ENCODE measurements at places on chromosomes 11 and 22. TPM values are rescaled to one million over a fixed set of nuclear protein-coding genes. Genes with fewer than 3 reads are reported as not detected.
A peak's percentile ranks its signal among the peaks of the same experiment; 100 is the strongest.

Gene TIMM10
- 109 TPM for total RNA-seq

GRCh38 chr11:124612567-124613246 lies 1.5 kb downstream of the PANX3 start:
- no peak overlapping the region for H3K27ac ChIP-seq
- H3K4me3 ChIP-seq = no peak overlapping the region
- H3K4me1 ChIP-seq = no peaks in the 10 kb centered on the region
- H3K36me3 ChIP-seq = no peaks in the 10 kb centered on the region

GRCh38 chr22:35212996-35213395 lies 44.3 kb upstream of the HMGXB4 start:
- H3K4me3 ChIP-seq = no peak overlapping the region
- no peaks in the 10 kb centered on the region for H3K36me3 ChIP-seq
- no peaks in the 10 kb centered on the region for H3K27me3 ChIP-seq
- no peak overlapping the region for H3K27ac ChIP-seq
- DNase-seq = no peak

DNA sequence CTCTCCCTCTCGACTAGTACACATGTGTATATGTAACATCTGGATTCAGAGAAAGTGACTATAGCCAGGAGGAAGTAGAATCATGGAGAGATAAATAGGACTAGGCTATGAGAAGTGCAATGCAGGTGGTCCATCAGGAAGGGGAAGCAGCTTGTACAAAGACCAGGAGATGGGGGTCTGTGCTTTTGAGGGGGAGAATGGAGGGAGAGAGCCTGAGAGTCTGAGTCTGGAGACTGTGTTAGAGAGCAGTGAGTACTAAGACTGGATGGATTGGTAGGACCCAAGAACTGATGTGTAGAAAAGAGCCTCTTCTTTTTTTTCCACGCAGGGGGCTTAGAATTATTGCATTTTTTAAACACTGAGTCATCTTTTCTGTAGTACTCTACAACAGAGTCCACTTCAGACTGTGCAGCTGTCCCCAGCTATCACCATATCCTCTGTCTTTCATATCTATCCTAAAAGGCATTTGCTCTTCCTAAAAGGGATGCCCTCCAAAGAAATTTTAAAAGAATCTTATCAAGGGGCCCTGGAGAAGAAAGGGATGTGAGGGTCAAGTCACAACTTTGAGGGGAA lies 80.4 kb downstream of the BDNF start:
- H3K4me1 ChIP-seq = no peaks in the 10 kb centered on the region
- H3K36me3 ChIP-seq = peaks cover 96% of the 10 kb centered on the region
- H3K4me3 ChIP-seq = no peak overlapping the region
- no peak for DNase-seq
- no peak overlapping the region for H3K27ac ChIP-seq
- H3K27me3 ChIP-seq = no peaks in the 10 kb centered on the region

- peak overlapping the region; percentile 65 for H3K4me3 ChIP-seq
- H3K27ac ChIP-seq = no peak overlapping the region
- H3K4me1 ChIP-seq = peaks cover 18% of the 10 kb centered on the region
- DNase-seq = no peak
- H3K36me3 ChIP-seq = no peaks in the 10 kb centered on the region
- H3K27me3 ChIP-seq = no peaks in the 10 kb centered on the region
These were observed 1.5 kb downstream of the BCR start for GRCh38 chr22:23181721-23182308.

DNA sequence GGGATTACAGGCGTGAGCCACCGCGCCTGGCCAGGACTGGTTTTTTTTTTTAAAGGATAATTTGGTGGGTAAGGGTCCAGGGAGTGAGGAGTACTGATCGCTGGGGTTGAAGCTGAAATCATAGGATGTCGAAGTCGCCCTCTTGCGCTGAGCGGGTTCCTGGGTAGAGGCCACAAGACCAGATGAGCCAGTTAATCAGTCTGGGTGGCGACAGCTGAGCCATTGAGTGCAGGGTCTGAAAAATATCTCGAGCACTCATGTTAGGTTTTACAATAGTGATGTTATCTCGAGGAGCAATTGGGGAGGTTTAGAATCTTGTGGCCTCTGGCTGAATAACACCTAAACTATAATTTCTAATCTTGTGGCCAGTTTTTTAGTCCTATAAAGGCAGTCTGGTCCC lies 7.8 kb downstream of the APOL5 start:
- H3K36me3 ChIP-seq = no peaks in the 10 kb centered on the region
- no peak overlapping the region for H3K4me3 ChIP-seq
- no peak overlapping the region for H3K27ac ChIP-seq
- H3K4me1 ChIP-seq = no peaks in the 10 kb centered on the region
- no peaks in the 10 kb centered on the region for H3K27me3 ChIP-seq
- no peak for DNase-seq

DNA sequence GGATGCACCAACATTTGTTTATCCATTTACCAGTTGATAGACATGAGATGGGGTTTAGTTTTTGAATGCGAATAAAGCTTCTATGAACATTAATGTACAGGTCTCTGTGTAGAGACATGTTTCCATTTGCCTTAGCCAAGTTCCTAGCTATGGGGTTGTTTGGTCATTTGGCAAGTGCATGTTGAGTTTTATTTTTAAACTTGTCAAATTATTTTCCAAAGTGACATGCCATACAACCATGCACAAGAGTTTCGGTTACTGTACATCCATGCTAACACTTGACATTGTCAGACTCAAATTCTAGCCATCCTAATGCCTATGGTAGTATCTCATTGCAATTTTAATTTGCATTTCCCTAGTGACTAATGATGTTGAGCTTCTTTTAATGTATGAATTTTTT lies 70.5 kb upstream of the PARVA start:
- no peaks in the 10 kb centered on the region for H3K27me3 ChIP-seq
- H3K36me3 ChIP-seq = no peaks in the 10 kb centered on the region
- H3K4me1 ChIP-seq = no peaks in the 10 kb centered on the region
- no peak overlapping the region for H3K4me3 ChIP-seq
- DNase-seq = no peak
- H3K27ac ChIP-seq = no peak overlapping the region

Gene RBM14
- total RNA-seq = 142 TPM

Gene ACRV1
- not detected for total RNA-seq

Gene MAP6
- 0.94 TPM for total RNA-seq

GRCh38 chr11:44771841-44772240 lies 45.1 kb downstream of the TSPAN18 start:
- H3K4me1 ChIP-seq = peaks cover 13% of the 10 kb centered on the region
- no peaks in the 10 kb centered on the region for H3K36me3 ChIP-seq
- no peak overlapping the region for H3K27ac ChIP-seq
- no peaks in the 10 kb centered on the region for H3K27me3 ChIP-seq
- DNase-seq = no peak

Gene GVQW3
- 8.1 TPM for total RNA-seq

GRCh38 chr11:1743585-1744136 lies 6.7 kb downstream of the IFITM10 start:
- no peak overlapping the region for H3K4me3 ChIP-seq
- no peak for DNase-seq
- no peak overlapping the region for H3K27ac ChIP-seq
- peaks cover 14% of the 10 kb centered on the region for H3K27me3 ChIP-seq
- H3K4me1 ChIP-seq = no peaks in the 10 kb centered on the region

Gene MTA2
- 117 TPM for total RNA-seq

- no peaks in the 10 kb centered on the region for H3K27me3 ChIP-seq
- H3K27ac ChIP-seq = no peak overlapping the region
- H3K4me3 ChIP-seq = no peak overlapping the region
- no peaks in the 10 kb centered on the region for H3K36me3 ChIP-seq
These were observed 11.7 kb upstream of the KAT5 start for GRCh38 chr11:65700399-65700798.

Gene ACTN3
- total RNA-seq = 28.2 TPM

DNA sequence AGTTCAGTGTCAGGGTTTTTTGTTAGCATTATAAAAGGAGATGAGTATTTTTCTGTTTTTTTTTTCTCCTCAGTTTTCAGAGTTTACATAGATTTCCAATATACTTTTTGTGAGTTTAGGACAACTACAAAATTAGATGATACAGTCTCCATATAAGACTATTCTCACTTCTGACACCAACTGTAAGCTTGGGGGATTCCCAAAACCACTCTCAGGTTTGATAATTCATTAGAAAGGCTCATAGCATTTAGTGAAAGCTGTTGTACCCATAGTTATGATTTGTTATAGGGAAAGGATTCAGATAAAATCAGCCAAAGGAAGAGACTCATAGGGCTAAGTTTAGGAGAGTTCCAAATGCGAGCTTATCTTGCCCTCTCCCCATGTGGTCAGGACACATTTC lies 24.1 kb downstream of the CUL5 start:
- H3K36me3 ChIP-seq = no peaks in the 10 kb centered on the region
- H3K27ac ChIP-seq = no peak overlapping the region
- no peak overlapping the region for H3K4me3 ChIP-seq
- H3K4me1 ChIP-seq = peaks cover 4% of the 10 kb centered on the region

GRCh38 chr22:36872084-36872483 lies 11.3 kb downstream of the NCF4 start:
- H3K27ac ChIP-seq = no peak overlapping the region
- H3K4me3 ChIP-seq = no peak overlapping the region
- H3K4me1 ChIP-seq = no peaks in the 10 kb centered on the region
- no peaks in the 10 kb centered on the region for H3K36me3 ChIP-seq
- DNase-seq = no peak

- no peak for DNase-seq
- H3K36me3 ChIP-seq = no peaks in the 10 kb centered on the region
- peaks cover 12% of the 10 kb centered on the region for H3K4me1 ChIP-seq
- no peak overlapping the region for H3K27ac ChIP-seq
- H3K4me3 ChIP-seq = no peak overlapping the region
These were observed 24.2 kb downstream of the NECTIN1 start for GRCh38 chr11:119704849-119705248.

GRCh38 chr11:73213196-73214143 lies 4.6 kb upstream of the P2RY2 start:
- H3K27me3 ChIP-seq = peaks cover 15% of the 10 kb centered on the region
- no peaks in the 10 kb centered on the region for H3K36me3 ChIP-seq
- no peak for DNase-seq
- H3K4me1 ChIP-seq = no peaks in the 10 kb centered on the region

- H3K27me3 ChIP-seq = no peaks in the 10 kb centered on the region
- H3K27ac ChIP-seq = no peak overlapping the region
- no peak for DNase-seq
- H3K36me3 ChIP-seq = no peaks in the 10 kb centered on the region
- H3K4me1 ChIP-seq = no peaks in the 10 kb centered on the region
These were observed 180.0 kb downstream of the MN1 start for GRCh38 chr22:27621486-27622070.

Gene CDKN1C
- 12.8 TPM for total RNA-seq

GRCh38 chr11:65919573-65920371 lies 546 bp downstream of the DRAP1 start:
- no peak for DNase-seq
- H3K4me3 ChIP-seq = peak overlapping the region; percentile 60
- peaks cover 5% of the 10 kb centered on the region for H3K36me3 ChIP-seq
- H3K27ac ChIP-seq = no peak overlapping the region
- no peaks in the 10 kb centered on the region for H3K27me3 ChIP-seq

- no peak overlapping the region for H3K27ac ChIP-seq
- DNase-seq = no peak
- no peaks in the 10 kb centered on the region for H3K27me3 ChIP-seq
- H3K4me1 ChIP-seq = no peaks in the 10 kb centered on the region
- no peaks in the 10 kb centered on the region for H3K36me3 ChIP-seq
These were observed 940 bp downstream of the IL18 start for GRCh38 chr11:112162761-112163546.

GRCh38 chr11:76620489-76620888 lies 50.1 kb downstream of the LRRC32 start:
- no peaks in the 10 kb centered on the region for H3K36me3 ChIP-seq
- DNase-seq = no peak
- H3K4me1 ChIP-seq = no peaks in the 10 kb centered on the region
- no peaks in the 10 kb centered on the region for H3K27me3 ChIP-seq
- no peak overlapping the region for H3K27ac ChIP-seq

DNA sequence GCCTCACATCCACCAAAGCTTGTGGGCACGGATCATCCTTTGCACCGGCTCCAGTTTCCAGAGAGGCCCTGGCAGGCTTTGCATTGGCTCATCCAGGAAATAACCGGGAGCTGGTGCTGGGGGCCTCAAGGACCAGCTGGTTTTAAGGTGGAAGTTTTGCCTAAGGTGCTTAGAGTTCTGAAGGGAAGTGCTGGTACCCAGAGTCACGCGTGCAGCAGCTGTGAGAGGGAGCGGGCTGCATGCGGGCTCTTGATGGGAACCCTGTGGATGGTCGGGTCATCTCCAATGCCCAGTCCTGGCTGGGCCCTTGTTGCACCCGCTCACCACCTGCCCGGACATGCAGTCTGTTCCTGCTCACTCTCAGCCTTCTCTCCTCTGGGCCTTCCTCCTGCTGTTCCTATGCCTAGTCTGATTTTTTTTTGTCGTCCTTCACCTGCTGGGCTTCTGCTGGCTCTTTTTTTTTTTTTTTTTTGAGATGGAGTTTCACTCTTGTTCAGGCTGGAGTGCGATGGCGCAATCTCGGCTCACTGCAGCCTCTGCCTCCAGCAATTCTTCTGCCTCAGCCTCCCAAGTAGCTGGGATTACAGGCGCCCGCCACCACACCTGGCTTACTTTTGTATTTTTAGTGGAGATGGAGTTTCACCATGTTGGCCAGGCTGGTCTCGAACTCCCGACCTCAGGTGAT lies 24.0 kb upstream of the PRR5 start:
- H3K27me3 ChIP-seq = no peaks in the 10 kb centered on the region
- peaks cover 8% of the 10 kb centered on the region for H3K4me1 ChIP-seq
- no peak overlapping the region for H3K4me3 ChIP-seq
- no peak for DNase-seq
- no peaks in the 10 kb centered on the region for H3K36me3 ChIP-seq
- no peak overlapping the region for H3K27ac ChIP-seq

Gene DDX6
- total RNA-seq = 181 TPM

DNA sequence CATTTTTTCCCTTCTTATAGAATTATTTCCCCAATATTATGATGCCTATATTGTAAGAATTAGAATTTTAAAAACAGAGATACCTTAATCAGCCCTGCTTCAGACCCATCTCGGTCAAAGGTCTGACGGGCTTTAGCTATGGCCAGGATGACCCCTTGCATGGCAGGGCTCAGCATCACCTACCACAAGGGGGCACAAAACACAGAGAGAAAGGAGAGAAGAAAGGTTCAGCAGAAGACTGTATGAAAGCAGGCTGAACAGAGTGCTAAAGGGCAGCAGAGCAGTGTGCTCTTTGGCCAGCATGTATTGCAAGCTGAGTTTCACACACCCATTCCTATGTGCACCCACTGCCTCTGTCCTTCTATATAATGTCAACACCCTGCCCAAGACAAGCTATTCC lies 26.8 kb downstream of the CLDN25 start:
- no peaks in the 10 kb centered on the region for H3K4me1 ChIP-seq
- DNase-seq = no peak
- no peak overlapping the region for H3K27ac ChIP-seq
- no peaks in the 10 kb centered on the region for H3K27me3 ChIP-seq

DNA sequence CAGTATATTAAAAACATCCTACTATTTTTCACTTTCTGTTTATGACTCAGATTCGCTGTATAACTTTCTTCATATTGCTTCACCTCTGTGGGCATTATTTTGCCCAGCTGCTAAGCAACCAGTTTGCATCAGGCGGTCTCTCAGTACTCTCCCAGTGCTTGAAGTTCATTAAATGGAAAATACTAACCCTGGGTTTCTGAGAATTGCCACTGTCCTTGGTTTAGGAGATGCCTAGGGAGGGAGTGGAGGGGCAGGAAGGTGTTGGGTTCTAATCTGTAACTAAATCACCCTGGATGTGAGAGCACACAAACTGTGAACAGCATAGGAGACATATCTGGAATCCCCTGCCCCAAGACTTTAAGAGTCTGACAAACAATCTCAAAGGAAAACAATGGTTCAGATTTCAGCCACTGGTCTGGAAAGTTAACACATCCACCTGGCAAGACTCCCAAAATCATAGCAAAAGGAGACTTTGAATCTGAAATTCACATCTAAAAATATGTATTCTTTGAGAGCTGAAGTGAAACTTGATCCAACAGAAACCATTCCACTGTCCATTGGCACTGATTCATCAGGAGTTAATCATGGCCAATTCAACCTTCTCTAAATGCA lies 540.0 kb downstream of the SOX6 start:
- H3K4me3 ChIP-seq = no peak overlapping the region
- no peaks in the 10 kb centered on the region for H3K36me3 ChIP-seq
- no peaks in the 10 kb centered on the region for H3K4me1 ChIP-seq
- no peak for DNase-seq

Measured in H1 (cell line).